D721Med (cell line): ENCODE measurements at places on chromosomes 5 and 9.

DNA sequence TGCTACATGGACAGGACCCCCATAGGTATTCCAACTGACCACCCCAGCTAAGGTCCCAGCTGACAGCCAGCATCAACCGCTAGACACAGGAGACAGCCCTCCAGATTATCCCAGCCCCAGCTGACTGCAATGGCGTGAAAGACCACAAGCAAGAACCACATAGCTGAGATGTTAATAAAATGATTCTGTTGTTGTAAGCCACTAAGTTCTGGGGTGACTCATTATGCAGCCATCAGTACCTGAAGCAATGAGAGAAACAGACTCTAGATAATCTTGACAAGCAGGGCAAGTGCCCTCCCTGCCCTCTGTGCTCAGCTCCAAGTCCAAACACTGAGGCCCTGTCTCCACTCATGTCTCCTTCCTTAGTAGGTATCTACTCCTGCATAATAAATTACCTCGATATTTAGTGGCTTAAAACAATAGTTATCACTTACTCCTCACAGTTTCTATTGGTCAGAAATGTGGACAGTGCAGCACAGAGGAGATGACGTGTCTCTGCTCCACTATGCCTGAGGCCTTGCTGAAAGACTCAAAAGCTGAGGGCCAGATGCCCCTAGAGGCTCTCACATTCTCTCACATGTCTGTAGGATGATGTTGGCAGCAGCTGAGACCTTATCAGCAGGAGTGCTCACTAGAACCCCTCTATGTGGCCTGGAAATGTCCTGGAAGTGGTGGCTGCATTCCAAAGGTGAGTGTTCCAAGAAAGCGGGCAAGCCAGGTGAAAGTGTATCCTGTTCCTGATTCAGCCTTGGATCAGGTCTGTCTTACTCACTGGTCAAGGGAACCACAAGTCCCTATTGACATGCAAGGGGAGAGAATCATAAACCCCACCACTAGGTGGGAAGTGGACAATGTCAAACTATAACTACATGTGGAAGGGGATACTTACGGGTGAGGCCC, 2.5 kb downstream of the MGAT1 start:
- DNase-seq = no peak

GRCh38 chr9:72048850-72049249, 11.6 kb downstream of the C9orf57 start:
- no peak for DNase-seq

- DNase-seq = no peak
These were observed 29.9 kb upstream of the NDFIP1 start for GRCh38 chr5:142078706-142079105.

DNA sequence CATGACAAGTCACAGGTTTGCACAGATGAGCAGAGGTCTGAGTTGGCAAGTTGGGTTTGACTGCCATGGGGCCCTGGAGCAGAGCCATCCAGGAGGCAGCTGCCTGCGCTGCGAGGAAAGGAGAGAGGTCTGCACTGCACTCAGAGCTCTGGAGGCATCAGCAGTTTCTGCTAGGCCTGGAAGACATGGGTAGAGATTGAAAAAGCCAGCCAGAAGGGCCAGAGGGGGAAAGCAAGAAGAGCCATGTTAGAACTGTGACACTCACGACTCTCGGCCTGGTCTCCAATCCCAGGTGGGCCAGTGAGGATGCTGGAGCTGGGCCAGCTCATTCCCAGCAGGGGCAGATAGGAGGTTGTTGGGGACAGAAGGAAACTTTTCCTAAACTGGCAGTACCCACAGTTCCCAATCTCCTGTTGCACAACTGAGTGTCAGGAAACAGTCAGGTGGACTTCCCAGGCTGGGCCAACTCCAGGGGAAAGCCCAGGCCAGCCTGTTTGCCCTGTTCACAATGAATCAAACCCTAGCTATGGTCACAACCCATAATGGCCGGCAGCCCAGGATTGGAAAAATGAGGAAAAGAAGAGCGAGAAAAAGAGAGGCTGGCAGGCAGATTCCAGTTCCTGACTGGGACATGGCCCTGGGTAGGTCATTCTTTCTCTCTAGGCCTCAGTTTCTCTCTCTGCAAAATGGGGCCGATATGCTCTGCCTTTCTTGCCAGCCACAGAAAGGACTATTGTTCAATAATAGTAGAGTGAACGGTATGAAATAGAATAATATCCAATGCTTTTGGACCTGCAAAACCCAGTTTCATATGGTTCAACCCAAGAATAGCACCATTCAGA, 7.8 kb upstream of the ORM1 start:
- no peak for DNase-seq

DNA sequence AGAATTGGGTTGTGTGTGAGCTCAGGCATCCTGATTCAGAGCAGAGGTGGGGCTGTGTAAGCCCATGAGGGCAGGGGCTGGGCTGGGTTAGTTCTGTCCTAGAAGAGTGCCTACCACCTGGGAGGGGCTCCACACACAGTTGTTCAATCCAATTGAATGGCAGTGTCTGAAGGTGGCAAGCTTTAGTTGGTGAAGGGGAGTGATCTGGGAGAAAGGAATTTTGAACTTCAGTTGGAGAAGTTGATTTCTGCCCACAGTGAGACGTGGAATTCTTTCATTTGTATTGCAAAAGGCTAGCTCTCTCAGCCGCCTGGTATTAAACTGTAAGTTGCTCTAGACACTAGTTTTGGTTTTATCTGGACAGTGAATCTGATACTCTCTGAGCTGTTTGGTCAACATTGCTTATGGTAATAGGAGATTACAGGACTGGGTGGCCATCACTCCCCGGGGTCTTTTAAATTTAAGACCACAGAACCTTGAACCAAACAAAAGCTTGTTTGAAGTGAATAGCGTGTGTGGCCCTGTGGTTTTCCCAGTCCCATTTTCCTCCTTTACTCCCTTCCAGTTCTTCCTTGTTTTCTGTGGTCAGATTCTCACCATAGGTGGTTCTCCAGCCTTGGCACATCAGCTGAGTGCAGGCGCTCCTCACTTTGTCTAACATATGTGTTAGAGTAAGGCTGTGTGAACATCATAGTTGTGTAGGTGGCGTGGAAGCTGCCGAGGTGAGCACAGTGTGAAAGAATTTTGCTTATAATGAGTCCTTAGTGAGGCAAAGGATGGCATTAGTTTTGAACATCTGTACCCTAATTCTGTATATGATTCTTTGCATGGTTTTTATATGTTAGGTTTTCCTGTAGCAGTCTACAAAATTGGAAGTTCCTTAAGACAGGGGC, 78.0 kb downstream of the ARHGAP26 start:
- no peak for DNase-seq

DNA sequence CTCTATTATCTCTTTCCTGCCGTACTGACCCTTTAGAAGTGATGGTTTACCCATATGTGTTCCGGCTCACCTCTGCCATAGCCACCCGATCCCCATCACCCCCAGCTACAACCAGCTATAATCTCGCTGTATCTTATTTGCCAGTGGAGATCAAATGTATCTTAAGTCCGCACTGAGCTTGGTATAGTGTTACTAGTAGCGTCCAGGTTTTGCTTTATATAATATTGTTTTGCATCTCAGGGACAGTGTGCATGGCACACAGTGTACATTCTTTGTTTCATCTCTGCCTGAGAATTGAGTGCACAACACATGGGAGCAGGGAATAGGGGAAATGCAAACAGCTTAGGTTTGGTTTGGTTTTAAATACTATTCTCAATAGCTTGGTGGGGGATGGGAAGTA, 135.8 kb upstream of the SNX2 start:
- no peak for DNase-seq
